Muscle of leg (tissue), 16 donors: ENCODE measurements at places on chromosomes 12 and 14. TPM values are rescaled to one million over a fixed set of nuclear protein-coding genes. Genes with fewer than 3 reads are reported as not detected.

DNA sequence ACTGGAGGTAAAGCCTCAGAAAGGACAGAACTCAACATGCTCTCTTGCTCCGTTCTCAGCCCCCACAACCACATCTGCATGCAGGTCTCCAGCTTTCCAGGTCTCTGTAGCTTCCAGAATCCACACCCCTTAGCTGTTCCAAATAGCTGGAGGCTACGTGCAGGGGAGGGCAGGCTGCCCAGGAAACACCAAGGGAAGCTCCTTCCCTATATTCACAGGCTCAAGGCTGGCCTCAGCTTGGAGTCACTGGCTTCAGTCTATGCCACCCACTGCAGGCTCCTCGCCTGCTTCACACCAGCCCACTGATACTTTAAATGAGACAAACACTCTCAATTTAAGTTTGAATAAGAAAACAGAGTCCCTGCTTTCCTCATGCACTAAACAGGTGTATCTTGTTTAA is 73.3 kb downstream of the ASCL4 start:
- H3K27me3 ChIP-seq, result peaks cover 56% of the 10 kb centered on the region
- no peak overlapping the region for H3K4me3 ChIP-seq
- H3K27ac ChIP-seq, result no peak overlapping the region
- H3K4me1 ChIP-seq, result peaks cover 4% of the 10 kb centered on the region
- DNase-seq, result peak; percentile 3

Gene TAS2R42
- total RNA-seq, result not detected

DNA sequence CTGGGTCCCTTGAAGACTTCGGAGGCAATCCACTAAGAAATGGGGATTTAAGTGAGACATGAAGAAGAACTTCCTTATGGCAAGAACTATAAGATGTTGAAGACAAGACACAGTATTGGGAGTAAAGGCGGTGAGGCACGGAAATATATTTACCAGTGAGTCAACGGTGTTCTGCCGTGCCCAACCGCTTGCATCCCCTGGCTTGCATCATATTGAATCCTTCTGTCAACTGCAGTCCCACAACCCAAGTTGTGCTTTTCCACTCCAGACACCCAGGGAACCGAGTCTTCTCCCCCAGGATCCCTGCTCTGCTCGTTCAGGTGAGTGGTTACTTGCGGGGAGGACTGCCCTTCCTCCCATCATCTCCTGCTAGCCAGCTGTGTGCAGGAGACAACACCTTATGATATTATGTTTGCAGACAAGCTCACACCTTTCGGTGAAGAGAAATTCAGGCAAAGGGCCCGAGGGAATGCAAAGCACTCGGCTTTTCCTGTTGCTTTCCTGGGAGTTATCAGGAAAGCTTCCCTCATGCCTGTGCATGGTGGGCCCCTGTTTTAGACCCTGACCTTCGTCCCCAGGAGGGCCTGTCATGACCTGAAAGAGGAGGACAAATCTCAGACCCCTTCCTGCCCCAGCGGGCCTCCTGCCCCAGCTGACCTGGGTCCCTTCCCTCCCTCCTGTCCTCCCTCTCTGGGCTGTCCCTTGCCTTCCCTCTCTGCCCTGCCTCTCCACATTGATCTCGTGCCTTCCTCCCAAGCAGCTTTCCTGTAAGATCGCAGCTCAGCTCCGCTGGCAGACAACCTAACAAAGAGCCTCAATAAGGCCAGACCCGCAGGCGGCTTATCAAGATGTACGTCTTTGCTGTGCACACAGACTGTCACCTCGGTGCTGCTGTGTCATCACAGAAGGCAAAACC is 4.3 kb upstream of the LRTM2 start:
- no peak overlapping the region for H3K4me3 ChIP-seq
- H3K27me3 ChIP-seq, result peaks cover 42% of the 10 kb centered on the region
- H3K27ac ChIP-seq, result no peak overlapping the region
- peaks cover 22% of the 10 kb centered on the region for H3K4me1 ChIP-seq

Gene LIN7A
- total RNA-seq, result 3.1 TPM

- H3K4me1 ChIP-seq, result no peaks in the 10 kb centered on the region
- no peak overlapping the region for H3K27ac ChIP-seq
- no peaks in the 10 kb centered on the region for H3K36me3 ChIP-seq
- H3K27me3 ChIP-seq, result no peaks in the 10 kb centered on the region
- no peak overlapping the region for H3K4me3 ChIP-seq
These were observed 225.4 kb downstream of the KLHL28 start for GRCh38 chr14:44736326-44736725.

GRCh38 chr12:12718381-12718759 is 1.2 kb downstream of the CDKN1B start:
- peak overlapping the region; percentile 79 for H3K4me3 ChIP-seq
- peaks cover 28% of the 10 kb centered on the region for H3K4me1 ChIP-seq

DNA sequence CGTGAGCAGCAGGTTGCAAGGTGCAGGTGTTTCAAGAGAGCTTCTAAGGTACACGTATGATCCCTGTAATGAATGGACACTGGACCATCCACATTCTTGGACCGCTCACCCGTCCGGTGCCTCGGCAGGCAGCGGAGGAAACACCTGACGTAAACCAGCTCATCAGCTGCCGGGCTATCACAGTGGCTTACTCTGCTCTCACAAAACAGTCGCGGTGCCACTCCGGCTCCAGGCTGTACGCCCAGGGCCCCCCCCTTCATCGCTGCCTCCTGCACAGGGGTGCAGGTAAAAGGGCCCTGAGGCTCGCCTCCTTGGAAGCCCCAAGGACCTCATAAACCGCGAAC is 436 bp downstream of the VPS33A start:
- H3K27ac ChIP-seq, result peak overlapping the region; percentile 82
- H3K27me3 ChIP-seq, result no peaks in the 10 kb centered on the region
- peaks cover 7% of the 10 kb centered on the region for H3K4me1 ChIP-seq
